ENCODE measurements at places on chromosomes 16 and 17.
A peak's percentile ranks its signal among the peaks of the same experiment; 100 is the strongest.

DNA sequence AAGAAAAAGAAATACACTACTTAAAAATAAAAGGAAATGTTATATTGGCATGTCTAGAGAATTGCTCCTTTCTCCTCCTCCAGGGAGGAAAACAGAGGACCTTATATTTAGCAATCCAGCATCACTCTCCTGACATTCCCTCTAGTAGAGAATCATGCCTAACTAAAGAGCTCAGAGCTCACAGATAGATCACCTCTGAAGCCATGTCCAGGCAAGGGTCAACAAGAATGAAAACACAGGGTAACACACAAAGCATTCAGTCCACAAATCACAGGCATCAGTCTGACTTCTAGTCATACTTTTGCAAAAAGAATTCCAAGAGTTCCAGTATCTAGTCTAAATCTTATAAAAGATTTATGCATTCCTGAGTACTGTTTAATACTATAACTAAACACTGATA is 4.4 kb upstream of the HASPIN start:
- no peak for DNase-seq

DNA sequence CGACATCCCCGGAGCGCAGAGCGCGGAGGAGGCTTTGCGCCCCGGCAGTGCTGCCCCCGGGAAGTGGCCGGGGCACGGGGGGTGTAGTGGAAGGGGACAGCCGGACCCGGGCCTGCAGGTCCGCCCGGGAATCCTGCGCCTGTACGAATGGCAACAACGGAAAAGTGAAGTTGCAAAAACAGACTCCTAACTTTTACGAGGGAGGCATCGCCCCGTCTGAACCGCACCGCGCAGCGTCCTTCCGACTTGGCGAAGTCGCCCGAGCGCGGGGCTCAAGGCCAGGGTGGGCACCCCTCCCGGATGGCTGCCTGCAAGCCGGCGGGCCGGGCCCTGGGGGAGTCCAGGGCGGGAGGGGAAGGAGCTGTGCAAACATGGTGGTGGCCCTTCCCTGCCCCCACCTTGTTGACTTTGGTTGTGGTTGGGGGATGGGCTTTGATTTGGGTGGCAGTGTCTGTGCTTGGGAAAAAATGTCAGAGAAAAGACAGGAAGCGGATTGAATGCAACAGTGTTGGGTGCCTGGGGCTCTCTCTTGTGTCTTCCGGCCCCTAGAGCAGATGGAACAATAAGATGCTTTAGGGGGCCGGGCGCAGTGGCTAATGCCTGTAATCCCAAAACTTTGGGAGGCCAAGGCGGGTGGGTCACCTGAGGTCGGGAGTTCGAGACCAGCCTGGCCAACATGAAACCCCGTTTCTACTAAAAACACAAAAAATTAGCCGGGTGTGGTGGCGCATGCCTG is 675 bp downstream of the RNF213 start:
- DNase-seq: peak; percentile 95

DNA sequence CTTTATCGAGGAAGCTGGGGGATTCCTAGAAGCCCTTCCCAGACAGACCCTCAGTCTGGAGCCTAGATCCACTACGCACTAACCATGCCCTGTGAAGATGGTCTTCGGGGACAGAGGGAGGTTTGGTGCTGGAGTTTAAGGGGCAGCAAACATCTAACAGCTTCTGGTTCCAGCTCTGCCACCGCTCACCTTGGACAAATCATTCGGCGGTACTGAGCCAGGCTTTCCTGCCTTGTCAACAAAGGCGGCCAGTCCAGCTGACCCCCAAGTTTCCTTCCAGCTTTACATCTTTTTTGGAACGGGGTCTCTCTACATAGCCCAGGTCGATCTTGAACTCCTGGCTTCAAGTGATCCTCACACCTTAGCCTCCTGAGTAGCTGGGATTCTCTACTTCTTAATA is 369 bp upstream of the GJD3 start:
- DNase-seq: no peak

DNA sequence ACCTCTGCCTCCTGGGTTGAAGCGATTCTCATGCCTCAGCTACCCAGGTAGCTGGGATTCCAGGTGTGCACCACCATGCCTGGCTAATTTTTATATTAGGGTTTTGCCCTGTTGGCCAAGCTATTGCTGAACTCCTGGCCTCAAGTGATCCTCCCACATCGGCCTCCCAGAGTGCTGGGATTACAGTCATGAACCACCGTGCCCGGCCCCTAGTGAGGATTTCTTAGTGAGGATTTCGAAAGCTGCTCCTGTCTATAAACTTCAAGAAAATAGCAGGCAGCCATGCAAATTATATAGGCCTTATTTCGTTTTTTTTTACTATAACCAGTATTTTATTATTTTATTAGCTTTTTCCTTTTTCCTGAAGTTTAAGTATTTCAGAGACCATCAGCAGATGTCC is 41.6 kb downstream of the EPN2 start:
- DNase-seq: no peak

GRCh38 chr17:61422116-61422799 is 22.6 kb downstream of the TBX2 start:
- DNase-seq: no peak

DNA sequence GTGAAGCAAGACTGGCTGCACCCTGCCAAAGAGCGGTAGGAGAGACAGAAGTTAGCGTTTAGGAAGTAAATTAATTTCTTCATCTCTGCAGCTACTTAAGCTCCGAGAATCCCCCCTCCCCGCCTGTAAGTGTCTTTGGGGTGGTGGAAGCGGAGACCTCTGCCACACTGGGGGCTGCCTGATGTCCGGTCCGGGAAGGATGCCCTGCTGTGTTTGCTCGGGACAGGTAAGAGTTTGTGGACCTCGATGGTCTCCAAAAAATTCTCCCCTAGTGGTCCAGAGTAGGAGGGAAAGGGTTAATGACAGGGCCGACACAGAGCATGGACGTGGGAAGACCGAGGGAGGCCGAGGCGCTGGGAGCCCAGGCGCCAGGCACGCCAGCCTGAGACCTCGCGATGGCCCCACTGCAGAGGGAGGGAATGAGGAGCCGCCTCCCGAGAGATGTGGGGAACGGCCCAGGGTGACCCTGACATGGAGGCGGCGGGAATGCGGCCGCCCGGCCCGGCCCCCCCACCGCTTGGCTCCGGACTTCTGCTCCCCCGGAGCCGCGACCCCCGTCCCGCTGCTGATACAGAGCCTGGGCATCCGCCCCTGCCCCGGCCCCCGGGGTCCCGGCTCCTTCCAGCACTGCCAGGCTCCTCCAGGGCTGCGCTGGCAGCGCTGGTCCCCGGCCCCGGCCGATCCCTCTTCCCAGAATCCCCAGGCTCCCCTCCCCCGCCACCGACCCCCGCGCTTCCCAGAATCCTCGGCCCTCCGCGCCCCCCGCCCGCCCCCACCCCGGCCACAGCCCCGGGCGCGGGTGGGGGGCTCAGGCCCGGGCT is 680 bp downstream of the ZNF629 start:
- DNase-seq: peak; percentile 46

DNA sequence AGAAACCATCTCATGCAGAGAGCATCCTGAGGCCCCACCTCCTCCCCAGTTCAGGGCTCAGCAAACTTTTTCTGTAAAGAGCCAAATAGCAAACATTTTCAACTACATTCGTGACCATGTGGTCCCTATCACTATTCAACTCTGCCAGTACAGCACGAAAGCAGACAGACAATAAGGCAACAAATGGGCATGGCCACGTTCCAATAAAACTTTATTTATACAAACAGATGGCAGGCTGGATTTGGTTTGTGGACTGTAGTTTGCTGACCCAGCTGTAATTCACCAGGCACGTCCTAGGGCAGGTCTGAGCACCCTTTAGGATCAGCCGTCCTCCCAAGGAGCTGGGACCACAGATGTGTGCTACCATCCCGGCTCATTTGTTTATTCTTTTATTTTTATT is 27.1 kb upstream of the GPRC5C start:
- no peak for DNase-seq

GRCh38 chr17:78313735-78314648 is 45.9 kb downstream of the SOCS3 start:
- DNase-seq: peak; percentile 86

GRCh38 chr16:85162478-85163277 is 50.4 kb upstream of the CIBAR2 start:
- DNase-seq: peak; percentile 55

- no peak for DNase-seq
These were observed 119.8 kb downstream of the HIC1 start for GRCh38 chr17:2174468-2175293.

DNA sequence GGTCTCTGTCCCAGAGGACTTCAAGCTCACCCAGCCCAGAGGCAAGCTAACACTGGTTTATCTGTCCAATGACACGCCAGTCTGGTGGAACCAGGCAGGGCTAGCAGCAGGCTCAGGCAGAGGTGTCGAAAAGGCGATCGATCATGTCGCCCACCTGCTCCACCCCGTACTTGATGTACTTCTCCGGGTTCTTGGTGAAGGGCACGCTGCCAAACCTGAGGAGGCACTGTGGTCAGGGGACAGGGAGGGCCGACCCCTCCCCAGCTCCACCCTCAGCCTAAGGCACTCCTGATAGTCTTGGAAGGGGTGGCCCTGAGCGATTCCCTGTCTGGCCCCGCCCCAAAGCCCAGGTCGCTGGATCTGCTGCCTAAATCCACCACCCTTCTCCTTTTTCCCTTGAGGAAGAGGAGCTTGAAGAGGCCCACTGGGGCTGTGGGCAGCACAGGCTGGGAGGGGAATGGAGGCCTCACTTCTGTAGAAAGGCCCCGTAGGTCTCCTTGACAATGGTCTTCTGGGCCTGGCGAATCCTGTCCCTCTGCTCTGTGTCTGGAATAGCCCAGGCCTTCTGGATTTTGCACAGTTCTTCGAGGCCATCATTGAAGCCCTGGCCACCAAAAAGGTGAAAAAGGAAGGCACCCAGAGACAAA is 4.7 kb downstream of the ZACN start:
- no peak for DNase-seq

- DNase-seq: no peak
These were observed 196.5 kb upstream of the IRX5 start for GRCh38 chr16:54734156-54734555.

GRCh38 chr17:42290577-42290976 is 2.3 kb downstream of the STAT5A start:
- no peak for DNase-seq

All from ELF-1 (cell line).